ENCODE measurements at places on chromosomes 1 and 21.

- DNase-seq = no peak
These were observed 55.3 kb downstream of the MRPS6 start for GRCh38 chr21:34128674-34129038.

DNA sequence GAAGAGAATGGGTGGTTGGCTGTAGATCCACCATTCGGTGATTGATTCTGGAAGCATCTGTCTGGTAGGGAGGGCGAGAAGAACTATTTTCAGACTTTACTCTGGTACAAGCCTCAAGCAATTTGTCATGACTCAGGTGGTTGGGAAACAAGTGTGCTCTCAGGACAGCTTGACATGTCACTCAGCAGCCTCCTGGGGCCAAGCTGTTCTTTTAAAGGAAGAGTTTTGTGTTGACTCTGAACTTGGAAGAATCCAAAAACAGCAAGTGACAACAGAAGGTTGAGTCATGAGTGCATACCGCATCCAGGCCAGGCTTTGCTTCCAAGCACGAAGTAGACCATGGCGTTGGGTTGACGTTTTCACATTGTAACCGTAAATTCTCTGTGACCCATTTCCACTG, 65.9 kb downstream of the CLIC6 start:
- DNase-seq = no peak

- no peak for DNase-seq
These were observed 3.4 kb upstream of the ETS2 start for GRCh38 chr21:38802050-38803026.

DNA sequence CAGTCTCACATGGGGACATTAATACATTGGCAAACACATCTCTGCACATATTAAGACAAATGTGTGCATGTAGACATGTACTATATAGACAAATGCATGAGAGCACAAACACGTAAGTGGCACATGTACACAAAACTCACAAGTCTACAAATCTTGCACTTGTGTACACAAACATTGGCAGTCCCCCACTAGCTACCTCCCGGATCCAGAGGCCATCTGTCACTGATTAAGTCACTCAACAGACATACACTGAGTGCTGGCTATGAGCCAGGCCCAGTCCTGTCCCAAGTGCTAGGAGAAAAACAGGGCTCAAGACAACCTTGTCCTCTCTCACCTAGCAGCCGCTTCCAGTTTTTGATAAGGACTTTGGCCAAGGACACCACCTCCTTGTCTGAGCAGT, 7.0 kb downstream of the TCEA3 start:
- no peak for DNase-seq

- no peak for DNase-seq
These were observed 6.8 kb upstream of the AADACL3 start for GRCh38 chr1:12709091-12709491.

DNA sequence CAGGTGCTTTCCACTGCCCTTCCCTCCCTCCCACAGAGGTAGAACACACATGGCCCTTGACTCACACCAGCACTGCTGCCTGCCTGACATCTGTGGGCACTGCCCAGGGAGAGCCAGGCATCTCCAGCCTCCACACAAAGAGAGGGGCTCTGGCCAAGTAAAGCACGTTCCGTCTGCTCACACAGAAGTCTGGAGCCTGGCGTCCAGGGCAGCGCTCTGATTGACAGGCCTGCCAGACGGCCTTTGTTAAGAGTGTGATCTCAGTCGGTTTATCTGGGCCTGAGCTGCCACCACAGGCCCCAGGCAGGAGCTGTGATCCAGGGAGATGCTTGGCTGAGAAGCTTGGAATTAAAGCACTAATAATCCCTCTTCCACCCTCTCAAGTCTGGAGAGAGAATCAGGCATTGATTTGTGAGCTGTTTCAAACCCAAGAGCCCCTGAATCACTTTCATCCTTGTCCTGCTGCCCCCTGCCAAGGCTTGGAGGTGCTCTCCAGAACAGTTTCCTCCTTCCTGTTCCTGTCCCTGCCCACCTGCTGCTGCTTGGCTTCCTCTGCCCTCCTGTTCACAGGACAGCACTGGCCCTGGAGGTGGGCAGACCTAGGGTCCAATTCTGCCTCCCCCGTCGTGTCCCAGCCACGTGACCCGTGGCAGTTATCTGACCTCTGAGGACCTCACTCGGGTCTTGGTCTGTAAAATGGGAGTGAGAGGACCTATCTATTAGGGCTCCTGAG, 3.7 kb downstream of the DMRTB1 start:
- DNase-seq = no peak

- DNase-seq = no peak
These were observed 34.0 kb upstream of the ADGRL4 start for GRCh38 chr1:79040424-79041082.

- no peak for DNase-seq
These were observed at the start of gene PROX1 for GRCh38 chr1:213987927-213988506. PROX1 (plus strand) TSS chr1:213987973; CDS start chr1:213996536, 8,563 bp downstream.

GRCh38 chr1:26075421-26076144, 8.2 kb upstream of the TRIM63 start:
- no peak for DNase-seq
